ENCODE measurements at places on chromosomes 6 and 20.

DNA sequence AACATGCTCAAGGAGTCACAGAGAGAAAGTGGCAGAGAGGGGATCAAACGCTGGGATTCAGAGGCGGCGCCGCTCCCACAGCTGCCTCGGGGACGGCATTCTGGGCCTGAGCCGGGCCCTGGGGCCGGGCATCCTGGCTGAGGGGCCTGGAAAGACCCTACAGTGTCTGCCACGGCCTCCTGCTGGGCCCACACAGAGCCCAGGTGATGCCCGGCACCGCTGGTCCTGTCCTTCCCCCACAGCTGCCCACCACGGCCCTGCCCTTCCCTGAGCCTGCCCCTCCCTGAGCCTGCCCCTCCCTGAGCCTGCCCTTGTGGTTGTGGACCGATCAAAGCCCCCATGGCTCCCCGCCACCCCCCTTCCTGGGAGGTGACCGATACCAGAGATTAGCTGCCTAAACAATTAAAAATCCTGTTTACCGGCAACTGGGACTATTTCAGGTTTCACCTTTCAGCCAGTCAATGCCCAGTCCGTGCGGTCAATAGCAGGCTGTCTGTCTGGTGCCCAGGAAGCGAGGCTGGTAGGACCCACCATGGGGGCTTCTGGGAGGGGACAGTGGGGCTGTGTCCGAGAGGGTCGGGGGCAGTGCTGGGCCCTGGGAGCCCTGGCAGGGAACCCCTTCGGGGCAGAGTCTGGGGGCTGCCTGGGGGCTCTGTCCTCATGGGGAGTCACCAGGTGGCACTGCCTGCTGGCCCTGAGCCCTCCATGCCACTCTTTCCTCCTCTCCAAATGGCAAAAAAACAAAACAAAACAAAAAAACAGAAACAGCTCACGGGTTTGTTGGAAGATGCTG, 55.4 kb upstream of the GATA5 start:
- no peak for DNase-seq

DNA sequence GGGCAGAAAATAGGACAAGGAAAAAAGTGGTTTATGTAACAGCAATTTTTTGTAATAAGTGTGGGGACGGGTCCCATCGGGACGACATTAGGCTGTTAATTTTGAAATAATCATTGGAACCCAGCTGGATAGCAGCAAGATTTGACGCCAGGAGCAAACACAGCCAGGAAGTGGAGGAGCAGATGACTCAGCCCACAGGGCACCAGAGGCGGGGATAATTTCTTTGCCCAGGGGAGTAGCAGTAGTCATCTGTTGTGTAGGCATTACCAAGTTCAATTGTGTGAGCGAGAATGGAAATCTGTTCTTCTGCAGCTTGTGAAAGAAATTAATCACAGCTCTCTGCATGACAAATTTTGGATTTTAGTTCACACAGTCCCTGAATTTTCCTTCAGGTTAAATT, 22.6 kb upstream of the RIN2 start:
- no peak for DNase-seq

- DNase-seq: no peak
Observed at GRCh38 chr6:102309700-102310099, 916.2 kb downstream of the GRIK2 start.

GRCh38 chr6:56505512-56506260, 137.0 kb downstream of the DST start:
- no peak for DNase-seq

DNA sequence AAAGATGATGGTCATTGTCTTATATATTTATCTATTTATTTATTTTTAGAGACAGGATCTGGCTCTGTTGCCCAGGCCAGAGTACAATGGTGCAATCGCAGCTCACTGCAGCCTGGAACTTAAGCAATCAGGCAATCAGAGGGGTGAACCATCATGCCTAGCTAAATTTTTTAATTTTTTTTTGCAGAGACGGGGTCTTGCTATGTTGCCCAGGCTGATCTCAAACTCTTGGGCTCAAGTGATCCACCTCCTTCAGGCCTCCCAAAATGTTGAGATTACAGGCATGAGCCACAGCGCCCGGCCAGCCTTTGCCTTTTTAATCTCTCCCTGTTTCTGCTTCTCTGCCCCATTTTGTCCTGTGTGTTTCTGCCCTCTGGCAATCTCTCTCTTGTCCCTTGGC, 102.2 kb downstream of the NCR2 start:
- no peak for DNase-seq

DNA sequence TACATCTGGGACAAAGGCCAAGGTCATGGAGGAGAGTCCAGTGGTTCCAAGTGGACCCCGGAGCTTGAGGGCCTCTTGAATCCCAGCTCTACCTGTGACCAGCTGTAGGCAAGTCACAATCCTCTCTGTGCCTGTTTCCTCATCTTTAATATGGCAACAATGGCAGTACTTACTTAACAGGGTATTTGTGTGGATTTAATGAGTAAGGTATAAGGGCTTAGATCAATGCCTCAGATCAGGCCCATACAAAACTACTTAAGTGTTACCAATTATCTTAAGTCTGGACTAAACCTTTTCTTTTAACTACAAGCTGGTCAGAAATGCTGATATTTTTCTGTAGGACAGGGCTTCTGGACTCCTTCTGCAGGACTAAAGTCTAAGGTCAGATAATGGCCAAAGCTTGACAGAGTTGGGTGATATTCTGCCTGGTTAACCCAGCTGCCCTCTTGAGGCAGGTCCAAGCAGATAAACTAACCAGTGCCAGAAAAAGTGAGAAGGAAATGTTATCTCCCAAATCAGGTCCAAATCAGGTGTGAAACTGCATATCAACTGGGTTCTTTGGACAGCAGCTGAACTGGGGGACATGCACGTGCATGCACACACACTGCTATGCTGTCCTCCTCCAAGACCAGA, 2.2 kb downstream of the SULF2 start:
- DNase-seq: no peak

DNA sequence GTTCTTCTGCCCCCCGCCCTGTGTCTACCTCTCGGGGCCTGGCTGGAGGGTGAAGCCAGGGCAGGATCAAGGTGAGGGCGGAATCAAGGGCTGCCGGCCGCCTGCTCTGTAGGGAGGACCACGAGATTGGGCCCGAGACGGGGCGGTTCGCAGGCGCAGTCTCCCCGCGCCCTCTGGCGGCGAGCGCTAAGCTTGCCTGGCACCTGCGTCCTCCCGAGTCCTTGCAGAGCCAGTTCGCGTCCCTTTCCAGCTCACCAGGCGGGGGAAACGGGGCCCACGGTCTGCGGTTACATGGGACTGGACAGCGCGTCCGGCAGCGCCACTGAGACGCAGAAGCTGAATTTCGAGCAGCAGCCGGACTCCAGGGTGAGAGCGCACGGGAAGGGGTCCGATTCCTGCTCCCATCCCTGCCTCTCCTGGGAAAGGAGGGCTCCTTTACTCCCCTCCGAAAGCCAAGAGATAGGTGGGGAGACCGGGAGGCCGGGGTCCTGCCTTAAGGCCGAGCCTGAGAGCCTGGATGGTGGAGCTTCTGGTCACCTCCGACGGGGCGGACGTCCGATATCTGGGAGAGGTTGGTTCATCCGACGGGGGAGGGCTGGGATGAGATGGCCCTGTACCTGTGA, 3.6 kb upstream of the MATN4 start:
- DNase-seq: peak; percentile 30

DNA sequence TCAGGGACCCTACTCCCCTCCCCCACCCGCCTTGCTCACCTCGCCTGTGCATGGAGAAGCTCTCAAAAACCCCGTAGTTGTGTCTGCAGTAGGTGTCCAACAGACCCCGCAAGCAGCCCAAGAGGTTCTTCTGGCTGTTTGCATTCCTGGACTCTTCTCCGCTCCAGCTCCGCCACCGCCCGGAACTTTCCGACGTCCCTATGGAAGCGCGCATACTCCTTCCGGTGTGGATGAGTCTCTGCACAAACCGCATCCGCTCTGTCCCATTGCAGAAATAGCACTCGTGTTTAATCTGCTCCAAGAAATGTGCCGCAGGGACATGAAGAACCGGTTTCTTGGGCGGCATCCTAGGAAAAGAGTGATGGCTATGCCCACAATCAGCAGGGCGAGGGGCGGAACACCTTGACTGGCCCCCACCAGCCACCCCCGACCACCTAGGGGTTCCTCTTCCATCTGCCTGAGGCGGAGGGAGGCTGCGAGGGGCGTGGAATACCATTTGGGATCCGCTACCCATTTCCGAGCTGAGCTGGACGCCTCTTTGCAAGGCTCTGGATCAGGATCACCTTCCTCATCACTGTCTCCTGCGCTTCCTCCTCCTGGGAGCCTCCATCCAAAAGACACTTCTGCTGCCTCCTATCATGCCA, 20.2 kb downstream of the HLA-DRA start:
- DNase-seq: no peak

GRCh38 chr6:80530103-80530502, 423.6 kb downstream of the BCKDHB start:
- DNase-seq: no peak

DNA sequence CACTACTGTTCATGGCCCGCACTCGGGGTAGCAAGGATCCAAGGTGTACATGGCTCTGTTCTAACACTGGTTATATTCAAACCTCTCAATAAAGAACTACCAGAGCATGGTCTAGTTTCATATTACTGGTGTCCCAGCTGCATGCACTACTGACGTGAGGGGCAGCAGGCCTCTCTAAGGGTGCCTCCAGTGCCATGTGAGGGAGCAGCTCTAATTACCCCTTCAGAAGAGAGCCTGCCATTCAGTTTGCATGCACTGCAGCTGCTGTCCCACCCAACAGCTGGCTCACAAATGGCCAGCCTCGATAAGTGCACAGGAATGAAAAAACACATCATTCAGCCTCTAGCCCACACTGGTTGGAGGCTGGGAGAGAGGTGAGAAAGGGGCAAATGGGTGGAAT, 85.2 kb downstream of the SMLR1 start:
- DNase-seq: no peak

DNA sequence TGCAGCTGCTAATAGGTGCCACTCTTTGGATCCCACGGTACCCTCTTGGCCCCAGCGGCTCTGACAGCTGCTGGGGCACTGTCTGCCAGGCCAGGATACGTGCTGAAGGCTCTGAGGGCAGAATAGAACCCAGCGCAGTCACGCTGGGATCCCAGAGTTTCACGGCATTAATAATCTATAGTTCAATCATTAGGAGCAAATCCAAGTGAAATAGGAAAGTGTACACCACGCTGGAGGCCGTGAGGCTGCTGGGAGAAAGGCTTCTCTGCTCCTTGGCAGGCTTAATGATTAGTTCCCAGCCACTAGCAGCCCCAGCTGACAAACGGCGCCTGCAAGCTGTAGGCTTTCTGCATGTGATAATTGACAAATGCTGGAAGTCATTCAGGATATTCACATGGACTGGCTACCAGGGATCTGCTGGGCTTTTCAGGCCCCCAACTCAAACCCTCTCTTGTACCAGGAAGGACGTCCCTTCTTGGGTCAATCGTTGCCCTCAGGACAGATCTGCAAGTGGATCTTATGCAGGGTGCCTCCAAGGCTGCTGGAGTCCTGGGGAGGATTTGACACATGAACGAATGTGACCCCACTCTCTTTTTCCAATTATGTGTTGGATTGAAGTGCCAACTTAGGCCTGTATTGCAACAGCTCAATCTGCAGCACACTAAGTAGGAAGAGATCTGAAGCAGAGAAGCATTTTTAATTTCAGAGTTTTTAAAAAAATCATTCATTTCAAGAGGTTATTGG, 50.1 kb upstream of the INSM1 start:
- DNase-seq: no peak

DNA sequence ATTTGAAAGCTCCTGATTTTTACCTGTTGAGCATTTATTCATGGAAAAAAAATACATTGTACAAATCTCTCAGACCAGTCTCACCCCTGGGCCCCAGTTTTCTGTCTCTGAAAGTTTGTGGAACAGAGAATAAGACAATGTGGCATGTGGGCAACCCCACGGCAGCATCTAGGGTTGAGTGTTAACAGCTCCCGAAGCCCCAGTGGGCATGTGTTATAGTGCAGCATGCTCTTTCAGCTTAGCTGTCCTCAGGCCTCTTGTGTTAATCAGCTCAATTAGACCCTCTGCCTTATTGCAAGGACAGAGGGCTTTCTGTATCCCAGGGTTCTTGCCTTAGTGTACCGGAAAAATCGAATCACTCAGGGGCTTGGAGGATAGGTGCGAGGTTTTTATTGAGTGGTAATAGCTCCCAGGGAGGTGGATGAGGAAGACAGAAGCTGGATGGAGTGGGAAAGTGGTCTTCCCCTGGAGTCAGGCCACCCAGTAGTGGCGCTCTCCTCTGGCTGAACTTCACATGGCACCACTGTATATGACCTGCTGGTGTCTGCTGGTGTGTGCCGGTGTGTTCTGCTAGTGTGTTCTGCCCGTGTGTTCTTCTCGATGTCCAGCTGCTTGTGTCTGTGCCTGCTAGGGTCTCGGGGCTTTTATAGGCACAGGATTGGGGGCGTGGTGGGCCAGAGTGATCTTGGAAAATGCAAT, 382.8 kb downstream of the EPM2A start:
- DNase-seq: no peak

GRCh38 chr20:49877386-49877921, 37.9 kb downstream of the SPATA2 start:
- DNase-seq: no peak

GRCh38 chr6:51855310-51856082, 231.9 kb downstream of the PKHD1 start:
- no peak for DNase-seq

DNA sequence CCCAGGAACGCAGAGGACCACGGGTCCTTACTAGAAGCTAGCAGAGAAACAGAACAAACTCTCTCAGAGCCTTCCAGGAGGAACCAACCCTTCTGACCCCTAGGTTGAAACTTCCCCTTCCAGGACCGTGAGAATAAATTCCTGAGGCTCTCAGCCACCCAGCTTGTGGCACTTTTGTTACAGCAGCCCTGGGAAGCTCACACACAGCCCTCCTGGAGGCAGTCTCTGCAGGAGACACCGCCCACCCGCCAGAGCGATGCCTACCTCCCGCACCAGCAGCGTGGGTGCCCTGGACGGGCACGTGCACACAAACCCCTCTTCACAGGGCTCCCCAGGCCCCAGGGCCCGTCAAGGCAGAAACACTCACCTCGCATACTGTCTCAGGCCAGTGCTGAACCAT, 4.2 kb downstream of the RNASET2 start:
- no peak for DNase-seq
